ENCODE measurements at places on chromosomes 4 and X.

DNA sequence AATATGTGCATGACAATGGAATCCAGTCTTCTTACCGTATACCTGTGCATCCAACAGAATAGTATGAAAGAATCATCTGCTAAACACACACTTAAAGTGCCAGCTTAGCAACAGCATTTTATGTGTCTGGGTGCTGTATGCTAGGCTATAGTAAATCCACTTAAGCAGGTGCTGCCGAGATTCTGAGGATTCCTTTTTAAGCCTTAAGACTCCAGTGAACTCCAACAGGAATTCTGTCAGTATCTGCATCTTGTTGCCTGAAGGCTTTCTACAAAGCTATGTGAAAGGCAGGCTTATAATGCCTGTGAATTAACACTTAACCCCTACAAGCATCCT lies 1076.4 kb upstream of the PABPC4L start:
- DNase-seq, result no peak

DNA sequence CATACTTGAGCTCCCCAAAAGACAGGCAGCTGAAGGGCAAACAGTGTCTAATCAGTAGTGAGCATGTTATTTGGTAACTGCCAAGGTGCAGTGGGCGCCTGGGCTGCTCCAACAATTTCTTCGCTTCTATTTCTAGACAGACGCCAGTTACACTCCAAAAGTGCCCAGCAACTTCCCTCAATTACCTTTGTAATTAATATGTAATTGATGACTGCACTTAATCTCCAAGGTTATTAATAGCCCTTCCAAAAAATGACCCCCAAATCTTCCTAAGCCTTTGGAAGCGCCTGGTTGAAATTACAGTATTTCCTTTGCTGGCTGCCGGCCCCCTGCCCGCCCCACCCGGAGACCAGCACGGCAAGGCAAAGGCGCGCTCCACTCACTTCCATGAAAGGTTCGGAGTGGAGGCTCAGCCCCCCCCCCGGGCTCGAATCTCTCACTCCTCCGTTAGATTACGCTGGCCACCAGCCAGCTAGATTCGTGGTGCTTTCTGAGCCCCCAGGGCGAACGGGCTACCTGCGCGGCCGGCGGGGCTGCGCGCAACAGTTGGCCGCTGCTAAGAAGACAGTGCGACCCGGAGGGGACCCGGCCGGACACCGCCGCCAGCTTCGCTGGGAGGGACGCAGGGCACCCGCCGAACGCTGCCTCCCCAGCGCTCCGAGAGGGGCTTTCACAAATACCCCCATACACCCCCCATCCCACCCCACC lies 1.9 kb downstream of the GPC4 start:
- no peak for DNase-seq

DNA sequence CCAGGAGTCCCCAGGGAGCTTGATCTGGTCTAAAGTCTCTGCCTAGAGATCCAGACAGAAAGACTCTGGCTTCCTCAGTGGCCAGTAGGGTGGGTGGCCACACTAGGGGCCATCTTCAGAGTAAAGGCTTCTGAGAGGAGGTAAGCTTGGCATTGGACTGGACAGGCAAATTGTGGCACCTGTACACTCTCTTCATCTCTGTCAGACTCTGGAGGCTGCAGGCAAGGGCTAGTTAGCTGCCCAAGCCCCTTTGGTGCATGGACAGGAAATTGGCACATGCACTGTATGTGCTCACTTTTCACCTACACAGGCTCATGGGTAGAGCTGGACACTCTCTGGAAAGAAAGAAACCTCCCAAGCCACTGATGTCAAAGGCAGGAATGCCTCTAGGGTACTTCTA lies 142.8 kb downstream of the PJA1 start:
- no peak for DNase-seq

DNA sequence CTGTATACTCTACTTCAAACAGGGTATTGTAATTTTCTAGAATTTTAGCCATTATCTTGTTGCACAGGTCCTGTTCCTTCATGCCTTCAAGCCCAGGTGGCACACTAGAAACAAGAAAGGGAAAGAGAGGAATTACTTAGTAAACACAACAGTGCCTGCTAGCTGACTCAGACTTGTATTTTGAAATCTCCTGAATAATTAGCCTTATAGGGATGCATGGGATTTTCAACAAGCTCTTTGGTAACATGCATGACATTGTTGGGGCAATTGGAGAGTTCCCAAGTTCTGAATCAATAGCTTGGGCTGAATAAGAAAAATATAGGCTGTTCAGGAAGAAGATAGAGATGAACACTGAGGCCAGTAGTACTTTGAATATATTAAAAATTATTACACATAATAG lies 118.8 kb downstream of the FAM13A start:
- DNase-seq, result no peak

GRCh38 chrX:150940844-150941495 lies 42.2 kb upstream of the HMGB3 start:
- no peak for DNase-seq

GRCh38 chr4:1978226-1978625 lies 30.5 kb downstream of the NELFA start:
- no peak for DNase-seq

DNA sequence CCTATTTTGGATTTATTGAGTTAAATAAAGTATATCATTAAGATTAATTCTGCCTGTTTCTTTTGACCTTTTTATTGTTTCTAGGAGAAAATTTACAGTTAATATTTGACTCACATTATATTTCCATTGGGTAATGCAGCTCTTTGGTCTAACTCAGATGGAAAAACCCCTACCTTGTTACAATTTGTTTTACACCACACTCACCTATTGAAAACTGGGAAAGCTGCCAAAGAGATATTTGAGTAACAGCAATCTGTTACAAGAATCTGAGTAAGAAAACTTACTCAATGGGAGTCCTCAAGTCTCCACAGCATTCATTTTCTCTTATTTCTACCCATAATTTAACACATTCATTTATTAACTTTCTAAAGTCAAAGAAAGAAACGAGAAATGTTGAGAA lies 108.0 kb upstream of the TLL1 start:
- no peak for DNase-seq

DNA sequence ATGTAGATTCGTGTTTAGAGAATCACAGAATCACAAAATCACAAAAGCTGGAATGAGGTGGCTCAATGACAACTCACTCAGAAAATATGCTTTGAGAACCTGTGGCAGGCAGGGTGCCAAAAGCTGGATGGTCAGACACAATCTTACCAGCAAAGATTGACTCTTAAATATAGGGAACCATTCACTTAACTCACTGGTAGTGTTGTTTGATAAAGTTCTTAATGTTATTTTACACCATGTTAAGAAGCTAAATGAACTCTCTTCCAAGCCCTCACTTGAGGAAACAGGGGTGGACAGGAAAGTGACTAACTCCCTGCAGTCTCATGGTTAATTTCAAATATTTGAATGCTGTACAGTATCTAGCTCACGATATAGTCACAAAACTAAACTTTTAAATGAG lies 5.7 kb upstream of the SCOC start:
- no peak for DNase-seq

DNA sequence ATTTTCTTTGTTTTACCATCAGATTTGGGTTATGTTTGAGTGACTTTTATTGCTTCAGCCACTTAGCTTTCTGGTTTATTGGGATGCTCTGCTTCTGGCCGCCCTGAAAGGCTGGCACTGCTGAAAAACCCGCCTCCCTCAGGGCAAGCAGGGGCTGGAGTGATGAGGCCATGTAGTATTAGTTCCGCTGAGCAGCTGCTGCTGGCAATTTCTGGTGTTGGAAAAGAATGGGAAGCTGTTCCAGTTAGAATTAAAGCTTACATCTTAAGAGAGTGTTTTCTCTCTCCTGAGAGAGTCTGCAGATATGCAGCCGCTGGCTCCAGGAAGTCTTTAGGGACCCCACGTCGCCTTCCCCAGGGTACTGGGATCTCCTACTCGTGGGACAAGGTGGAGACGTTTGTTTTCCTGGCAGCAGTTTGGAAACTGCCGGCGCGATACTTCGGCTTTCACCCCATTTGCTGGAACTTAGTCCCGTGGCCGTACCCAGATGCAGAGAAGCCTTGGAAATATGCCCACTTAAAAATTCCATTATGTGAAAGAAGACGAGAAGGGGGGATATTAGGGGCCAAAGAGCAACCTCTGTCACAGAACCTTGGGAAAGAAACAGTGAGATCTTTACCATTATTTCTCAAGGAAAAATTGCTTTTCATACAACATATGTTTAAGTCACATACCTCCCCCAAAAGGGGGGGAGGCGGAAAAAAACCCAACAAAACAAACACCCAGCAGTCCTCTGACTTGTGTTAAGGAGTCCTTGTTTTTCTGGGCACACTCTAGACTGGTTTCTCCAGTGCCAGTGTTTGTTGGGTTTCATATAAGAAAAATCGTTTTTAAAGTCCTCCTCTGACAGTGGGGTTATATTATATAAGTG lies 72.6 kb downstream of the TMEM131L start:
- no peak for DNase-seq

DNA sequence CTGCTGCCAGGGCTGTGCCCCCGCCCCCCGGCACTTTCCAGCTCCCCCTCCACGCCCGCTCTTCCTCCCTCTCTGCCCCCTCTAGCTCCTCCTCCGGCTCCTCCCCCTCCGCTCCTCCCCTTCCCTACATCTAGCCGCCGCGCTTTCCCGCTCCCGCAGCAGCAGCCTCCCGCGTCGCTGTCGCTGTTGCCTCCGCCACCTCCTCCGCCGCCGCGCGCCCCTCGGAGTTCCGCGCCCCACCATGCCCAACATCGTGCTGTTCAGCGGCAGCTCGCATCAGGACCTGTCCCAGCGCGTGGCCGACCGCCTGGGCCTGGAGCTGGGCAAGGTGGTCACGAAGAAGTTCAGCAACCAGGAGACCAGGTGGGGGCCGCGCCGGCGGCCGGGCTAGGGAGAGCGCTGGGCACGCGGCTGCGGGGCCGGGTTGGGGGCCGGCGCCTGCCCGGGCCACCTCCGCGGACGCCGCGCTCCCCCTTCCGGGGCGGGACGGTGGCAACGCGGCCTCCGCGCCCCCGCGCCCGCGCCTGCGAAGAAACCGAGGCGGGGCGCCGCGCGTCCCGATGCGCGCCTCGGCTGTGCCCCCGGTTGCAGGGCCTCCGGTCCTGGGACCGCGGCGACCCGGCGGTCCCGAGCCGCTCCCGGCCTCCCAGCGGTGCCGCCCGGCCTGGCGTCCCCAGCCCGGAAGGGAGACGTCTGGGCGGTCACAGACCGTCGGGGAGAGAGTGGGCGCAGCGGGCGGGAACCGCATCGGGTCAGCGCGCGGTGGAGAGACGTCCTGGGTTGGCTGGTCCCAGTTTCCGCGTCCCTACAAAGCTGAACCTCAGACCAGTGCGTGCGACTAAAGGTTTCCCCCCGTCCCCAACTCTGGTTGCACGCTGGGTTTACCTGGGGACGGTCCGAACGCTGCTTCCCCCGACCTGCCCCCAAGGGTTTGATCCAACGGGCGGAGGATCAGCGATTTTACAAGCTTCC lies at the start of gene PRPS2:
Gene PRPS2 (plus strand): TSS at position 156 of the 972 bp plus-strand sequence. CDS start 86 bp downstream, at position 242.
- DNase-seq, result peak; percentile 20

DNA sequence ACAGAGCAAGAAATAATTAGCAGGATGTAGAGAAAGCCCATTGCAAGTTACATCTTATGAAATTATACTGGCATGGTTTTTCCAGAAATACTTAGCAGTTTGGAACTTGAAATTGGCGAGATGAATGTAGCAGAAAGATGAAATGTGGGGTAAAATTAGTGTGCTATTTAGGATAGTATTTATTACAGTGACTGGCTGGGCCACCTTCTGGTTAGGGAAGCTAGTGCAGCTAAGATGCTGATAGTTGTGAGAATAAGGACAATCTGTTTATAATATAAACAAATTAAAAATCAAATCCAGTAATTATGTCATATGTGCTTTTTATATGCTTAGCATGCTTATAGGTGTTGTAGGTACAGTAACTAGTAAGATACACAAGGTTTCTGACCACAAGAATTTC lies 74.8 kb downstream of the IL15 start:
- no peak for DNase-seq

DNA sequence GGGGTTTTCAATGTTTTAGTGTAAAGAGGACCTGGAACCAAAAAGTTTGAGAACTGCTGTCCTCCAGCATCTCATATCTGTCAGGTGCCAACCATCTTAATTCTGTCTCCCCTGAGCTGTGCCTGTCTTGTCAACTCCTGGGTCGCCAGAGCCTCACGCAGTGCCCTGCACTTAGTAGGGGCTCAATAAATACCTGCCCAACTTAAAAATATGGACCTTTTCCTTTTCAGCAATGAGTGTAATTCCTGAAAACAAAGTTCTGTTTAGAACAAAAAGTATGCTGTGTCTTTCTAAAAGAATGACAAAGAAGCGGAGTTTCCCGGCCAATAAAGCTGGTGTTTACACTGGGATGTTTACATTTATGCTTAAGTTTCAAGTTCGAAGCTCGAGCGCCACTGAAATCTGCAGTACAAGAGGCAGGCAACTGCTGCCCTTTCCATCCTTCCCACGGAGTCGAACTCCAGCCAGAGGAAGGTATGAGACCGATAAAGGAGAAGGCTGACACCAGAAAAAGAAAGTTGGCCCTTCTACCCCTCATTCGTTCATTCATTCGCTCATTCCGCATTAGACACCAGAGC lies 1.1 kb upstream of the HTATSF1 start:
- no peak for DNase-seq

DNA sequence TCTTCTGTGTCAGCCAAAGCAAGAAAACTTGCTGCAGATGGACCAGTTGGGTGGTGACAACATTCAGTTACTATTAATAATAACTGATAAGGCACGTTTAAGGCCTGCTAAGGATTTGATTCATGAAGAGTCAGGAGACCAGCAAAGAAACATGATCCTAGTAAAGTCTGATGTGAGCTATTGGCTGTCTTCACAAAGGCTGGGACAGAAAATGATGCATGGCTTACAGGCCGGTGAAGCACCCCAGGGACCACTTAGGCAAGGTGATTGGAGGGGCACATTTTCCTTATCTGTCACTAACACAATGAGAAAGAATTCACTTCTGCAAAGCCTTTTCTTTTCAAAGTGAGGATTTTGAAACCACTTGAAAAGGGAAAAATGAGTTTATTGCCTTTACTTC lies 65.4 kb upstream of the TRPC3 start:
- no peak for DNase-seq

DNA sequence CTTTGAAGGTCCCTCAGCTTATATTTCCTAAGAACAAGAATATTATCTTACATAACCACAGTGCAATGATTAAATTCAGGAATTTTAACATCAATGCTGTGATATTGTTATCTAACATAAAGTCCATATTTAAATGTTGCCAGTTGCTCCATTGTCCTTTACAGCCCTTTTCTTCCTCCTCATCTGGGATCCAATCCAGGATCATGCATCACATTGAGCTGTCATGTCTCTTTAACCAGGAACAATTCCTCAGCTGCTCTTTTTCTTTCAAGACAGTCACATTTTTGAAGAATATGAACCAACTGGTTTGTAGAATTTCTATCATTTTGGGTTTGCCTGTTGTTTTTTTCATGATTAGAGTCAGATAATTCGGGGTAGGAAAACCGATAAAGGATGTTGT lies 12.0 kb downstream of the TMSB4X start:
- no peak for DNase-seq

All from NCI-H1417 treated with DMSO at 0.1 percent for 48 hours (cell line).